ENCODE measurements at places on chromosomes 6 and 20.

DNA sequence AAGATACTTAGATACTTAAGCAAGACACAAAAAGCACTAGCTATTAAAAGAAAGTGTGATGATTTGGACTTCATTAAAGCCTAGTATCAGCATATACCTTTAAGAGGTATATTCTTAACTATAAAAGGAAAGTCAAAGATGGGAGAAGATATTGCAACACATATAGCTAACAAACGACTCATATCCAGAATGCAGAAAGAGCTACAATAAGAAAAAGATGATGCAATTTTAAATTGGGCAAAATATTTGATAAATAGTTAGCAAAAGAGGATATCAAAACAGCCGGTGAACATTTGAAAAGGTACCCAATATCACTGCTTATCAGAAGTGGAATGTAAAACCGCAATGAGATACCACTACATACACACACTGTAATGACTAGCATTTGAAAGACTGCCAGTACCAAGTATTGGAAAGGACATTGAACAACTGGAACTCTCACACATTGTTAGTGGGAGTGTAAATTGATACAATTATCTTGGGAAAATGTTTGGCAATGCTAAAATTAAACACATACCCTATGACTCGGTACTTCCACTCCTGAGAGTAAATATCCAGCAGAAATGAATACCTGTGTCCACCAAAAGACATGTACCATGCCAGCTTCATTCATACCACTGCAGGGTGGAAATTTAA, 25.7 kb downstream of the MUC22 start:
- DNase-seq: no peak

DNA sequence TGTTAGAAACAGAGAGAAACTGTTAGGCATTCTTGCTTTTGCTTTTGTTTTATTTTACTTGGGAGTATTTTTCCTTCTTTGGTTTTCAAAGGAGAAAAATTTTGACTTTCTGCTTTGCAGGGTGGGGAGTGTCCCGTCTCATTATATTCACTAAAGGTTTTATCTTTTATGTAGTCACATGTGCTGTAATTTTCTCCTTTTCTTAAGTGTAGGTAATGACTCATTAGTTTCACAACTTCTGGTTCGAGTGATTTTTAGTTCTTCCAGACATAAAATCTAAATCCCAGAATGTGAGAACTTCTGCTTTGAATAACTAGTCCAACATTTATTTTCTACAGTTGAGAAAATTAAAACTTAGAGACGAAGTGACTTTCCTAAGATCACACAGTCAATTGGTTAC, 37.7 kb downstream of the ADGRF1 start:
- no peak for DNase-seq

DNA sequence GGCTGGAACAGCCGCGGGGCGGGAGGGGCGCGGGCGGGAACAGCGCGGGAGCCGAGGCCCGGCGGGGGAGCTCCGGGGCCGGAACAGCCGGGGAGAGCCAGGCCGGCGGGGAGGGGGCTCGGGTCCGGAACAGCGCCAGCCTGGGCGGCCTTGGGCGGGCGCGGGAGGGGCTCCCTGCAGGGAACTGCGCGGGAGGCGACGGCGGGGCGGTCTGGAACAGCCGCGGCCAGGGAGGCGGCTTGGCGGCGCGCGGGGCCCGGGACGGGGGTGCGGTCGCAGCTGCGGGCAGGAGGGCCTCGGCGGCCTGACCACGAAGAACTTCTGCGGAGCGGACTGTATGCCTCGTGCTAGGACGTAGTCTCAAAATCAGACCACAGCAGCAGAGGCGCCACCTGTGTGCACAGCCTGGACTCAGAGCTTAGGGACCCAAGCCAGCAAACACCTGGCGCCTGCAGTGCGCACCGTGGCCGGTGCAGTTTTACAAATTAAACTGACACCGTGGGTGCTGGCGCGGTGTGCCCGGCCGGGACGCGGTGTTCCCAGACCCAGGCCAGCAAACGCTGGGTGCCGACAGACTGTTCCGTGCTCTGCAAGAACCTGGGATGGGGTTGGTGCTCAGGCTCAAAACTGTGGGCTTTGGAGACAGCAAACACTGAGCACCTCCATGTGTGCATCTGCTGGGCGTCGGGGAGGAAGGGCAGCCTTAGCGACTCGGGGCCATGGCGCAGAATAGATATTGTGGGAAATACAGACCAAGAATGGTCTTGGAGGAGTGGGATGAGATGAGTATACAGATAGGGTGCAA, 572 bp downstream of the ZNF341 start:
- no peak for DNase-seq

GRCh38 chr20:4813863-4814695, 92.4 kb downstream of the PRND start:
- no peak for DNase-seq

- DNase-seq: no peak
Observed at GRCh38 chr6:4362326-4362725, 227.0 kb upstream of the ECI2 start.

- no peak for DNase-seq
Observed at GRCh38 chr6:35765739-35766138, 10.7 kb upstream of the CLPSL2 start.

DNA sequence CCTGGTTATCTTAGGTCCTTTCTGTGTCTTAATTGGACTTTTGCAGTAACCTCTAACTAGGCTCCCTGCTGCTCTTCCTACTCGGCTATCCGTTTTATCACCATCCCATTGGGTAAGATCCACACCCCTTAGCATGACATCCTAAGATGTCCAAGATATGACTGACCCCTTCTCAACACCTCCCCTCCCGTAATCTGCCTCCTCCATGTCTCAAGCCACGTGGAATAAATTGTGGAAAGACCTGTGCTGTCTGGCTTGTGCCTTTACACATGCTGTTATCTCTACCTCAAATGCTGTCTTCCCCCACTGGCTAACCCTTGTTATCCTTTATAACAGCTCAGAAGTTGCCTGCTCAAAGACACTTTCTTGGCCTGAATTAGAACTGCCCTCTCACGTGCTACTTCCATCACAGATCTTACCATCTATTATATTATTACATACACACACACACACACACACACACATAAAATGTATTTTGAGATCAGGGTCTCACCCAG, 26.5 kb downstream of the EIF2S2 start:
- DNase-seq: no peak

DNA sequence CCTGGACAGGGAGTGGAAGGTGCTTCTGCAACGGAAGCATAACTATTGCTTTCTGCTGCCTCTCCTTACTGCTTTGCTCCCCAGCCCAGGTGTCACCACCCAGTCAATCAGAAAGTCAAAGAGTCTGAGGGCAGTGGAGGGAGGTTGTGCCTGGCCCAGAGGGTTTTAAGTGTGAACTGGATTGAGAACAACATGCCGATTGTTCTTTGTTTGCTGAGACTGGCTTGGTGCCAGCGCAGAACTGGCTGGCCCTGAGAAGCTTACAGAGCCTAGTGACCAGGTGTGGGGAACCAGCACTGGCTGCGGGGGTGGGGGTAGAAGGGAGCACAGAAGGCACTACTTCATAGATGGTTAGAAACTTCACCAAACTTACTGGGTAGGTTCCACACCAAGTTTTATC, 31.1 kb upstream of the ENPP4 start:
- no peak for DNase-seq

GRCh38 chr20:9301129-9302090, 213.0 kb upstream of the LAMP5 start:
- no peak for DNase-seq

GRCh38 chr6:14371530-14371929, 254.0 kb downstream of the CD83 start:
- no peak for DNase-seq

- no peak for DNase-seq
Observed at GRCh38 chr6:17470202-17470937, 77.0 kb downstream of the CAP2 start.

DNA sequence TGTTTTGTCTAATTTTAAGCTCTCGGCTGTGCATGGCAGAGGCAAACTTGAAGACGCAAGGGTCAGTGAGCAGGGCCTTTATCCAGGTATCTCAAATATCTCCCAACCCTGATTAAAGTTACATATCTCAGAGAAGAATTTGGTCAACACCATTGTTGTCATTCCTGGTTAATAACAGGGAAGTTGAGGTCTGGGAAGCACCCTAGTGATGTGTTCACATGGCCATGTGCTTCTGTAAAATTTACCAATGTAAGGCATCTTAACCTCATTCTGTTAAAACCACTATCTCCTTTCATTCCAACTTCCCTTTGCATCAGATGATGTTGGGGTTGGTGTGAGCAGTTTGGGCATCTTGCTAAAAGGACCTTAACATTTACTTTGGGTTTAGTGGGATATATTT, 4.0 kb upstream of the FAM110A start:
- no peak for DNase-seq

DNA sequence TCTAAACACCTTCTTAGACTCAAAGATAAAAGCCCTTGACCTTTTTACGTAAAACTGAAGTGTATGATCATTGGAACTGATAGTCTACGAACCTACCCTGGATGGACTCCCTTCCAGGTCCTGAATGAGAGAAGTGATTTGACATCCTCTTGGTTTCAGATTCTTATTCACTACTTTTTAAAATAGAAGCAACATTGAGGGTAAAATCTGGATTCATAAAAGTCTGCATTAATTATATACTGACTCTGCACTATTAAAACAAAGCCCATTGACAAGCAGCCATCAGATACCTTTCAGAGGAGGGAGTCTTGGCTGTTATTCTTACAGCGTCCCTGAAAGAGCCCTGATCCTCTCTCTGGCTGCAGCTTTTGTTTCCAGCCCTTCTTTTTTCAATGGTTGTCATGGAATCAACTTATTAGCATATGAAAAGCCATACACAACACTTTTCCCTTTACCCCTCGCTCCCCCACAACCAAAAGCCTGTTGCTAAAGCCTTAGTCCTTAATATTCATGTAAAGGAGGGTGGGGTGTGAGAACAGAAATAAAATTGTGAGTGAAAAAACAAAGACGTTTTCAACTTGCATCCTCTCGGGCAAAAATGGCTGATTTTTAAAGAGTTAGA, 270.0 kb upstream of the MARCKS start:
- DNase-seq: no peak

DNA sequence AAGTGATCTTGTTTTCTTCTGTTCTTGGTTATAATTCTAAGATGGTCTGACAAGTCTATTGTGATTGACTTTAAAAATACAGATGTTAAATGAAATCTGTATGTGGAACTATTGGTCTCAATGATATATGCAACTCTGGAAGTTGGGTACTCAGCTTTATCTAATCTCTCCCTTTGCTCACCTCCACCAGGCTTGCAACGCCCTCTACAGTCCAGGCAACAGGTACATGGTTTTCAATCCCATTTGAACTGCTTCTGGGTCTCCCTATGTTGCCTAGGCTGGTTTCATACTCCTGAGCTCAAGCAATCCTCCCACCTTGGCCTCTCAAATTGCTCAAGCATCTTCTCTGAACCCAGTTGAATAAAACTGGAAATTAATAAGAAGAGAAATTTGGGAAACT, 25.6 kb upstream of the HLA-DQB1 start:
- DNase-seq: no peak

DNA sequence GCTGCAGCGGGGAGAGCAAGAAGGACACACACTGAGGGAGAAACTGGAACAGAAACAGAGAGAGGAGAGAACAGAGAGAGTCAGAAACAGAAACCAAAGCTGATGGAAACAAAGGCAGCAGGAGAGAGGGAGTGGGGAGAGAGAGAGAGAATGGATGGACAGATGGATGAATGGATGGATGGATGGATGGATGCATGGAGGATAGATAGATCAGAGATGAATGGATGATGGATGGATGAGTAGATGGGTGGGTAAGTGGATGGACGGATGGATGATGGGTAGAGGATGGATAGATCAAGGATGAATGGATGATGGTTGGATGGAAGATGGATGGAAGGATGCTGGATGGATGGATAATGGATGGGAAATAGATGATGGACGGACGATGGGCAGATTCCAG, 35.0 kb upstream of the PHACTR3 start:
- no peak for DNase-seq

GRCh38 chr6:34970488-34970887, 81.4 kb downstream of the ANKS1A start:
- no peak for DNase-seq

- DNase-seq: no peak
Observed at GRCh38 chr6:136553166-136553787, 3.1 kb upstream of the MAP7 start.

GRCh38 chr20:5400164-5400762, 83.5 kb upstream of the PROKR2 start:
- no peak for DNase-seq

DNA sequence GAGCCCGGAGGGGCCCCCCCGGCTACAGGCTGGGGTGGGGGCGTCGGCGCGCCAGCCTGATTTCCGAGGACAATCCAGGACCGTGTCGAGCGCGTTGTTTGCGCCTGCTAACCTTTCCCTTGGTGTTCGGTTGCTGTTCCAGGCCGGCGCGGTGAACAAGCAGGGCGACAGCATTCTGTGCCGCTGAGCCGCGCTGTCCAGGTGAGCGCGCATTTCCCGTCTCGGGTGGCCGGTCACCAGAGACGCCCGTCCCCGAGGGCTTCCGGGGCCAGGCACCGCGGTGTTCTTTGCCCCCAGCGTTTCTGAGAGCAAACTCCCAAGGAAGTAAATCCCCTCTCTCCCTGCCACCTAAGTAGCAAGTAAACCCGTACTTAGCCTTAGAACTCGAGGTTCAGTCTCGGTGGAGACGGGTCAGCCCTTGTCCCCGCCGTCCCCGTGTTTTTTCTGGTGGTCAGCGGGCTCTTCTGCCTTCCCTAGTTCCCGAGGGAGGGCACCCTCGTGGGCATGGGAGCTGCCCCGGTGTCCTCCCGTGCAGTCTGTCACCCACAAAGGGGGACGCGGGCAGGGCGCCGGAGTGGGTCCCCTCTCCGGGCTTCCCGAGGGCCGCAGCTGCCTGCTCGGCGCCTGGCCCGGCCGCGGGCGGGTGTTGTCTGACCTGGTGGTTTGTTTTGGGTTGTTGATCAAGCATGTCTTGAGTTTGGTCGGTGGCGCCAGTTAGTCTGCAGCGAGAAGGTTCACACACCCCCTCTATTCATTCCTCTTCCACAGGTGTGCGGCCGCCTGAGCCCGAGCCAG, 1.5 kb downstream of the ID4 start:
- DNase-seq: no peak

DNA sequence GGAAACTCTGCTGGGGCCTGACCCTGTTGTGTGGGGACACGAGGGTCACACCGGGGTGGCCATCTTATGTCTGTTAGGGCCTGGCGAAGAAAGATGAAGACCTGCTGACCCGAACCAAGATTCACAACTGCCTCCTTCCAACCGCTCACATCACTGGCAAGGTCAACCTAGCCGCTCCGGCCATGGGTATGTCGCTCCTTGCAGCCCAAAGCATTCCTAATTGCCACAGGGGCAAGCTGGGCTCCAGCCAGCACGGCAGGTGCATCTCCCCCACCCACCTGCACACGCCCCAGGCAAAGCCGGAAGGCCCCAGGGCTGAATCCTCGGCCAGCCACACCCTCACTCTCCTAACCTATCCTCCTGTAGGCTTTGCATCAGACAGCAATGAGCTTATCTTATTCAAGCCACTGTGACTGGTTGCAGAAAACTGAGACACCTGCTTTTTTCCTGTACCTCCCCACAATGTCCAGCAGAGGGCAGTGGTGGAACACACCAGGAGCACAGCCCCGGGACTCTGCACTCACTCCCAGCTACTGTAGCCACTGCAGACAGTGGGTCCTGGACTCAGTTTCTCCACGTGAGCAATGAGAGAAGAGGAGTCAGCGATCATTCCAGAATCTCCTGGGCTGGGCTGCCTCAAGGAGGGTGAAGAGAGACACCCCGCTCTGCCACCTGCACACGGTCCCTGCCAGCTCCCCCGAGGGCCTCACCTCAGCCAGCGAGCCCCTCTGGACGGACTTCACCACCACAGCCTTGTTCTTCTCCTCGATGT, 170.2 kb downstream of the PREX1 start:
- DNase-seq: peak; percentile 45

All from non-pigmented ciliary epithelial cell (primary cell).